Ammon's horn (tissue), 1 donor: ENCODE measurements at places on chromosomes 12 and 14.

DNA sequence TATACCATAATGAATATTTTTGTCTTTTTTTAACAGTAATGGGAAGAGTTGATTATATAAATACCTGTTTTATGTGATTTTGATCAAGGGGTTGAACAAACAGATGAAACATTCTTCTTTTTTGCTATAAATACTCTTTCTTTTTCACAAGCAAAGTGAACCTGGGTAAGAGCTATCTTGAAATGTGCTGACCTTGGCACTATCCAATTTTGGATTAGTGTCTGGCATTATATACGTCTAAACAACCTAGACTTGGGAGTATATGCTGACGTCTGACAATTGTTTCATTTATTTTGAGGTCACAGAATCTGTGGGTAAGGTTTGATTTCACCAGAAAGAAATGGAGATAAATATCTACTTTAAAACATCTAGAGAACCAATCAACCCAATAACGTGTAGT is 716.0 kb upstream of the STXBP6 start:
- no peak for DNase-seq

DNA sequence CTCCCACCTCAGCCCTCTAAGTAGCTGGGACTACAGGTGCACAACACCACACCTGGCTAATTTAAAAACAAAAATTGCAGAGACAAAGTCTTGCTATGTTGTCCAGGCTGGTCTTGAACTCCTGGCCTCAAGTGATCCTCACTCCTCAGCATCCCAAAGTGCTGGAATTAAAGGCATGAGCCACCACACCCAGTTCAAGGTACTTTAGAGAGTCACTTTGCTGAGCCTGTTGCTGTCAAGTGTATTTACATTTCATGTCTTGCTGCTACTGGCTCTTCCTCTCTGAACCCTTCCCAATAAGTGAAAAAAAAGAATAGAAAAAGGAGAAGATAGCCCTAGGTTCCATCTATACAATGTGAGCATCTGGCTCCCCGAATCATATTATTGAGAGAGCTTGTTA is 38.4 kb downstream of the SLCO1A2 start:
- no peak for DNase-seq

DNA sequence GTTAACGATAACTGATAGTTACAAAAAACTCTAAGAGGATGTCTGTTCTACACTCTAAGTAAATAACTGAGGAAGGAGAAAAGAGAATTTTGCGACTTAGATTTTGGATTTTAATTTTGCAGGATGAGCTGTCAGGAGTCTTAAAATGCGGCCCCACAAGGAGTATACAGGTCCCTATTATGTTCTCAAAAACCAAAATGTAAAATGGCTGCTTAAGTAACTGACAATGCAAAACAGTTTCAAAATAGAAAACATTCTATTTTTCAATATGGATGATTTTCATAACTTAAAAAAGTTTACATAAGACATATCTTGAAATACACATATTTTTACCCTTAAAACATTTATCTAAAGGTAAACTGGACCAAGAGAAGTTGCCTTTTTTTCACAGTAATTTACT is 2.6 kb downstream of the CD69 start:
- no peak for DNase-seq

DNA sequence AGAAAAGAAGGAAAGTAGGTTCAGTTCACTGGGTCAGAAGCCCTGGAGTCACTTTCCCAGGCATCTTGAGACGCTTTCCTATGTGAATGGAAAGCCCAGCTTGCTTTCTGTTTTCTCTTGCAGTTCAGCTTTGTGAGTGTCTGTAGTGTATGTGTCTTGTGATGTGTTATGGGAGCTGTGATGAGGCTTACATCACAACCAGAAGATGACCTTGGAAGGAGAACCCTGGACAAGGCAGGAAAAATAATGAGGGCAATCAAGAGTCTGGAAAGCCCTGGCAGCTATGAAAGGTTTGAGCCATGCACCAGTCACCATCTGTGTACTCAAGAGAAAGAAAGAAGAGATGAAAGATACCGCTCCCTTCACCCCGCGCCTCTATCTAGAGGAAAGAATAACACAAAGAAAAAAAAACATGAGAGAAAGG is 35.2 kb upstream of the PTGR2 start:
- no peak for DNase-seq

- DNase-seq: peak; percentile 55
Measured at GRCh38 chr14:105086833-105087307, 21.6 kb upstream of the GPR132 start.
